ENCODE measurements at places on chromosomes 13 and 19.

DNA sequence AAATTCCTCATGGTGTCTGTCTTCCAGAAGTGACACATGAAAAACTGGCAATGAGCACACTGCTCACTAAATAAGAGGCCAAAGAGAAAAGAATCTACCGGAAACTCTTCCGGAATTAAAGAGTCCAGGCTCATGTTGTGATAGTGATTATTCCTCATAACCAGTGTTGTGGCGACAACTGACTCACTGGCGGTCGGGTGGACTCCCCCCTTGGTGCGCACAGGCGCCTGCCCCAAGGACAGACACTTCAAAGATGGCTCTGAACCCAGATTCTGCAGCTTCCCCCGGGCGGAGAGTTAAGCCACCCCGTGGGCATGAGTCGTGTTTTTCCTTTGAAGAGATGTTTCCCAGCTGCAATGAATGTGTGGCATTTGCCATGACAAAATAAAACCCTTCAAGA is 10.3 kb downstream of the IL17D start:
- peak; percentile 74 for DNase-seq

- peak; percentile 20 for DNase-seq
These were observed 8.1 kb upstream of the ADGRE2 start for GRCh38 chr19:14786421-14786851.

DNA sequence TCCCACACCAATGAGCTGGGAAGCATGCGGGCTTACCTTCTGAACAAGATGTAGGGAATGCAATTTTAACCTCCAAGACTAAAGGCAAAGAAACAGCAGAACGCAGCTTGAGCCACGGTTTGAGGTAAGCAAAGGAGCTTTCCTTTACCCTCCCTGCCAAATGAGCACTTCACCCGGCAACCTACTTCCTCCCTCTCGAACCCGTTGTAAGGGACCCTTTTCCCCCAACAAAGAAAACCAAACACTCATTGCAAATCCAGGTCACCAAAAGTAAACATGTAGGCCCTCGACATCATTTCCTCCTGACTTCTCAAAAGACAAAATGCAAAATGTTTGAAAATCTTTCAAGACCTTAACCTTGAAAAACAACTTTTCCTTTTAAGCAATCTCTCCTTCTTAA is 65.3 kb downstream of the ABCC4 start:
- no peak for DNase-seq

- no peak for DNase-seq
These were observed 65.1 kb downstream of the TM9SF2 start for GRCh38 chr13:99566125-99567083.

DNA sequence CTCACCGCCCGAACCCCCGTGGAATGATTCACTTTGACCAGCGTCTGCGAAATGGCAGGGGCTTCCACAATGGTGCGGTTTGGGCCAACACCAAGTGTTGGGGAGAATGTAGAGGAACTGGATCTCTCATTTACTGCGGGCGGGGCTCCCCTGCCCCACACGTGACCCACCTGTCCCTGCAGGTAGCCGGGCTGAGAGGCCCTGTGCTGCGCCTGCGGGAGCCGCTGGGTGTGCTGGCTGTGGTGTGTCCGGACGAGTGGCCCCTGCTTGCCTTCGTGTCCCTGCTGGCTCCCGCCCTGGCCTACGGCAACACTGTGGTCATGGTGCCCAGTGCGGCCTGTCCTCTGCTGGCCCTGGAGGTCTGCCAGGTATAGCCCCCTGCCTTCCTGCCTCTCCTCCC is 5.8 kb upstream of the FLT3LG start:
- DNase-seq, result no peak

DNA sequence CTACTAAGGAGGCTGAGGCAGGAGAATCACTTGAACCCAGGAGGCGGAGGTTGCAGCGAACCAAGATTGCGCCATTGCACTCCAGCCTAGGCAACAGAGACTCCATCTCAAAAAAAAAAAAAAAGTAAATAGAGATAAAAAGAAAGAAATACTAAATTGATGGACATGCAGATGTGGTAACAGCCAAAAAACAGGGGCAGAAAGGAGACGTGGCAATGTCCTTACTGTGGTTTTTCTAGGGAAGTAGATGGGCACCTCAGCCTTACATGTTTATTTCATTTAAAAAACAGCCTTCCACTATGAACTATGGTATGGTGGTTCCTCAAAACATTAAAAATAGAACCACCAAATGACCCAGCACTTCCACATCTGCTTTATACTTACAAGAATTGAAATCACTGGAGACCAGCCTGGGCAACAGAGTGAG is 6.5 kb upstream of the EIF3G start:
- DNase-seq, result no peak

DNA sequence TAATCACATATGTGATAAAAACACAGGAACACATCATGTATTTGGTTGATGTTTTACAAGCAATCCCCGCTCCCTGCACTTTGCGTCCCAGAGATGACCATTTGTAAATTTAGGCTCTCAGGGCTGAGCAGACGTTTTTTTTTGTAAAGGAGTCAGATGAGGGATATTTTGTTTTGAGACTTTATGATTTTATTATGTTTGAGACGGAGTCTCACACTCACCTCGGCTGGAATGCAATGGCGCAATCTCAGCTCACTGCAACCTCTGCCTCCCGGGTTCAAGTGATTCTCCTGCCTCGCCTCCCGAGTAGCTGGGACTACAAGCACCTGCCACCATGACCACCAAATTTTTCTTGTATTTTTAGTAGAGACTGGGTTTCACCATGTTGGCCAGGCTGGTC is 1.4 kb downstream of the TLE6 start:
- no peak for DNase-seq
